Stimulated activated CD8-positive, alpha-beta memory T cell treated with anti-CD3 and anti-CD28 coated beads, Interleukin-15, amount 100 ng/mL, for 1 hour (primary cell): ENCODE measurements at places on chromosomes 4 and X.

DNA sequence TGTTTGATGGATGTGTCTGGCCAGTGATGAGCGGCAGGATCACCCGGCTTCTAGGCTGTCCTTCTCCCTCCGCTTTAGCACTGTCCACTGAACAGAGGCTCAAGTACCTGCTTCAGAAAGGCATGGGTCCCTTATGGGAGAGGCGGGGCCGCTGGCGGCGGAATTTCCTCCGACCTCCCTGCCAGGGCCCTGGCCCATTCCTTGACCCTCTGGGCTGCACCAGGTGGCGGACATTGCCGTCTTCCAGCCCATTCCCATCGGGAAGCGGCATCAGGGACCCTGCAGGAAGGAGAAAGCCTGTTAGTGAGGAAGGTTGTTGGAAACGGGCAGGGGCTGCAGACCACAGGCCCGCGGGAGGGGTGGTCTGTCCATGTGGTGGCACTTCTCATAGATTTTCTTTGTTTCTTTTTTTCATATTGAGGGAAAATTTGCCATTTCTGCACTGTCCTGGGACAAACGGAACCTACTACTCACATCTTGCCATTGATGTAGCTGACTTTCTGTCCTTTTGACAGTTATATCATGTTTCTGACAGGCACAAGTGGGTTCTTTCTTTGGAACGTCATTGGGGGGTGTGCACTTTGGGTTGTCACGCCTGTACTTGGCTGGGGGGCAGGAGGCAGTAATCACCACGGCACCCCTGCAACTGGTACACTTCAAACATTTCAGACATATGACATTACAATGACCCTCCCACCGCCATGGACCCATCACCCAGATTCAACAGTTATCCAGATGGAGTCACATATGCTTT, 6.1 kb downstream of the APLN start:
- DNase-seq = no peak

DNA sequence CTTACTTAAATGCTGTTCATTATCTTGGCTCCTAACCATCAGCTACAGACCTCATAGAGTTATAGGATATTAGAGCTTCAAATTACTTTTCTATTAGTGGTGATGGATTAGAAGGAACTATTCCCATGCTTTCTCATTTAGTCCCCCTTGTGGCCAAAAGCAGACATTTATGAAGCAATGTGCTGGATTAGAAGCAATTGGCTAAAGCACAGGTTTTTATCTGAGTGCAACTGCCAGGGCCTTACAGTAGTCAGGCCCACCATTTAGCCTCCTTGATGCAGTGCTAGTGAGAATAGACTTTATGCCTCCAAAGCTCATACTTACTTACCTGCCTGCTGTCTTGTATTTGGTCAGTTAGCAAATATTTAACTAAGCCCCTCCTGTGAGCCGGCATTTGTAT, 93.0 kb downstream of the TSPAN7 start:
- DNase-seq = no peak

DNA sequence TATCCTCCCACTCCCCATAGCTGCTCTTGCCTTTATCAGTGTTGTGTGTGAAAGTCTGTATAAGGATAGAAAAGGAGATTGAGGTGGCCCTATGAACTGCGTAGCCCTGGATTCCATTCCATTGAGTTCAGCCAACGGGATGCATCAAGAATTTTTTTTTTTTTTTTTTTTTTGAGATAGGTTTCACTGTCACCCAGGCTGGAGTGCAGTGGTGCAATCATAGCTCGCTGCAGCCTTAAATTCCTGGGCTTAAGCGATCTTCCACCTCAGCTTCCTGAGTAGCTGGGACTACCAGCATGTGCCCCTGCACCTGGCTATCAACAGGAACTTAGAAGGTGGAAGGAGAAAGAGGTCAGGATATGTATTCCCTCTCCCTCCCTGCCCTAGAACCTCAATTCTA, 187.2 kb upstream of the SPRY1 start:
- DNase-seq = no peak

DNA sequence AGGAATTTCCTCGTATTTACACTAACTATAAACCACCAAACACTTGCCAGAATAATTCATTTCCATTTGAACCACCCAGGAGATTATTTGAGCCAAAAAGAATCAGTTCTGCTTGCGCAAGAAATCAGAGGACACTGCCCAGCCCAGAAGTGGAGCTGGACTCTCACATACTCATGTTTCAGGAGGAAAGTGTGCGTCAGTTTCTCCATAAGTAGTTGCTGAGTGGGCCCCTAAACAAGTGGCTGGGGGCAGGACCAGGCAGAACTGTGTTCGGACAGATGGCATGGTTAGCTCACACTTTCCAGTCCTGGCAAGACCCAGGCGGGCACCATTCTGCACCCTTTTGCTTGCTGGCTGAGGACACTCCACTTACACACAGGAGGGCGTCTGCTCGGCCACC, 38.8 kb downstream of the BTC start:
- DNase-seq = no peak

DNA sequence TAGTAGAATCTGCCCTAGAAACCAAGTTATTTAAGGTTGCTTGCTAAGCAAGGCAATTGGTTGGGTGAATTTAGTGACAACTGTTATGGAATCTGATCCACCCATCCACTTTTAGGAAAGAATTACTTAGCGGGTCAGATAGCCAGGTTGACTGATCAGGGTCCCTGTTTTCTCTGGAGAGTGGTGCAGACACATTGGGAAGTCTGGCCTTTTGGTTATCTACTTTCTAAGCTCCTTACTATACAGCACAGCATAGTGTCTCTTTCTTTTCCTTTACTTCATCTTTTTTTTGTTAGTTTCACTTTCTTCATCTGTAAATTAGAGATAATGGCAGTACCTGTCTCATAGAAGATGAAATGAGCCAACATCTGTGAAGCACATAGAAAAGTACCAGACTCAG, 7.4 kb downstream of the HERC3 start:
- DNase-seq = no peak

- DNase-seq = no peak
Observed at GRCh38 chr4:150582146-150582872, at the start of gene MAB21L2. MAB21L2 (plus strand) TSS chr4:150582151; CDS start chr4:150583030, 879 bp downstream.

- DNase-seq = no peak
Observed at GRCh38 chrX:85941275-85941674, 106.1 kb downstream of the CHM start.

DNA sequence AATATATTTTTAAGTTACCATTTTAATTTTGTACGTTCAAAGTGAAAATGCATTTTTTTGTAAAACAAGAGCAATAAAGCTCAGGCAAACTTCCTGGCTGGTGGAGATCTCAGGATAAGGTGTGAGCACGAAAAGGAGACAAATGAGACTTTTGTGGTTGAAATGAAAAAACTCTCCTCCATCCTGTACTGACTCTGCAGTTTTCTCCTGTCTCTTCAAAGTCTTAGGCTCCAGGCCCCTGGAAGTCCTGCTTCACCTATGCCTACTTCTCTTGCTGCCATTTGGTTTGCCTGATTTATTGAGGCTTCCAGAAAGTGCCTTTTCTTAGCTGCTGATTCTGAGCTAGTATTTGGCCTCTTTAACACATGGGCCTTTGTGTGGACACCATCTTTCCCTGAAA, 77.7 kb downstream of the MAML3 start:
- no peak for DNase-seq

GRCh38 chr4:121129606-121130325, 34.4 kb downstream of the TNIP3 start:
- DNase-seq = no peak

- DNase-seq = no peak
Observed at GRCh38 chrX:101774340-101774739, 114.7 kb upstream of the ARMCX2 start.

- no peak for DNase-seq
Observed at GRCh38 chr4:138341739-138342415, 99.7 kb upstream of the SLC7A11 start.

GRCh38 chrX:65035446-65035770, 59.2 kb upstream of the ZC4H2 start:
- DNase-seq = no peak

DNA sequence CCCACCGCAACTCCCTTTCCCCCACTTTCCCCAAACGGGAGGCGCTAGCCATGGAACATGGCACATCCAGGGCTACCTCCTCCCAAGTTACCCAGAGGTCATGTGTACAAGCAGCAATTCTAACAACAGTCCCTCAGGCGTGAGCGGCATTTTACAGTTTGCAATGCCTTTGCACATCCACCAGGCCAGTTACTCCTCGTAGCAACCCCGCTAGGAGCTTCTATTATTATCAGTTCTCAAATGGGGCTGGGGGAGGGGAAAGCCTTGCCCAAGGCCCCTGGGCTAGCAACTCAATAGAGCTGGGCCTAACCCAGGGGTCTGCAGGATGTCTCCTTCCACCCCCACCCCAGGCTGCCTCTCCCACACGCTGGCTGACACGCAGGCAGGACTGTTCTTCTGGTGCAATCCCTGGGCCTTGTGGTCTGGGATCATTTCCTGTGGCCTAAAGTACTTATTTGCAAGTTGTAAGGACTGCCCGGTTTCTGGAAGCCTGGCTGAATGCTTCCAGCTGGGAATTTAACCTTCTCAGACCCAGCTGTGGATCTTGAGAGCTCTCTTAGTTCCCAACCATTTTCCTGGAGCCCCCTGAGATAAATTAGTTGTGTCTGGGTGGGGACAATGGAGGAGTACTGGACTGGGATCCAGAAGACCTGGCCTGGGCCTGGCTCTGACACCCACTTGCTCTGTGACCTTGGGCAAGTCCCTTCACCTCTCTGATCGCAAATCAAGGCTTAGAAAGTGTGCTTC, 27.7 kb downstream of the PJA1 start:
- no peak for DNase-seq

DNA sequence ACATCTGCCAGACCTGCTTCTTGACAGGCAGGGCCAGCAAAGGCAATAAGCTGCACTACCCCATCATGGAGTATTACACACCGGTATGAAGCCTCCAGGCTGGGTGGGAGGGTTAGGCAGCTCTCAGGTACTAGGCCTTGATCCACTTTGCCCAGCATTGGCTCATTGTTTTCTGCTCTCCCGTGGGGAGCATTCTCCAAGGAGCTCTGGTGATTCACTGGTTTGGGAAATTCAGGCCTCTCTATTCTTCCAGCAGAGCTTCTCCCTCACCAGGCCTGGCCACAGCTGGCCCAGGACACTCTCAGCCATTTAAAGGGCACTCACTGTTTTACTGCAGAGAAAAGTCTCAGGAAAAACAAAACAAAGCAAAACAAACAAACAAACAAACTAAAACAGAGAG, 33.0 kb downstream of the DRP2 start:
- no peak for DNase-seq

DNA sequence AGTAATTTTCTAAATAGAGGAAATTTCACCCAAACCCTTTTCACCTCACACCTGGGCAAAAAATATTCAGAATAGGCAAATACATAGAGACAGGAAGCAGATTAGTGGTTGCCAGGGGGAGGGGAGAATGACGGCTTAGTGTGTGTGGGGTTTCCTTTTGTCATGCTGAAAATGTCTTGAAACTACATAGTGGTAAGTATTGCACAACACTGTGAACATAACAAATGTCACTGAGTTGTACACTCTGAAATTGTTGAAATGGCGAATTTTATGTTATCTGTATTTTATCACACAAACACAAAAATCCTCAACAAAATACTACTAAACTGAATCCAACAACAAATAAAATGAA, 60.7 kb upstream of the PLAC1 start:
- no peak for DNase-seq

DNA sequence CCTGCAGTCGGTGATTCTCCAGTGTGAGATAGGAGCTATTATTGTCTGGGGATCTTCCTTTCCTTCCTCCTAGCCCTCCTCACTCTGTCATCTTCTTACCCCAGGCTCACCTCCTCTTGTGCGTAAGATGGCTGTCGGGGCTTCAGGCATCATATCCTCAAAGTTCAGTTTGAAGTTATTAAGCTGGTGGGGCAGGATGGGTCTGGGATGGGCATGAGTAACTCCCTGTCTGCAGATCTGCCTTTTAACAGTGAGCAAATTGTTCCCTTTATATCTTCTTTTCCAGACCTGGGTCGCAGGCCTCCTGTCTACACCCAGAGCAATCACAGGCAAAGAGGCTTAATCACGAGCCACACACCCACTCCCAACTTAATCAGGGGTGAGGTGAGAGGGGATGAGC, 900 bp upstream of the MTMR1 start:
- no peak for DNase-seq

GRCh38 chr4:87281603-87282002, 41.1 kb downstream of the HSD17B13 start:
- no peak for DNase-seq

GRCh38 chr4:181281451-181281850, 961.8 kb upstream of the TENM3 start:
- no peak for DNase-seq

DNA sequence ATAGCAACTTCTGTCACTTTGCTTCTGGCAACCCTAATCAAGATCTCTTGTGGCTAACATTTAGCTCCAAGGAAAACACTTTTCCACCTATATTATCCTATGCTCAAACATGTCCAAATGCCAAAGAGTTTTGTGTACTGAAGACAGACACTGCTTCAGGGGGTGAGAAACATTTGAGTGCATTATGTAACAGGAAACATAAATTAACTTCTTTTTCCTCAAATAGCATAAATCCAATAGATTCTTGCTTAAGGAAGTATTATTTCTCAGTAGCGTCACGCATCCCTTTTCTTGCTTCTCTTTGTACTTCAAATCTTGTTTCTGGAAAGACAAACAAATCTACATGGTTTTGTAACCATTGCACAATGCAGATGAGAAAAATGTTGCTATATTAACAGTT, 839.1 kb downstream of the GLUD2 start:
- no peak for DNase-seq
